ENCODE measurements at places on chromosomes 16 and 17. TPM values are rescaled to one million over a fixed set of nuclear protein-coding genes. Genes with fewer than 3 reads are reported as not detected.
A peak's percentile ranks its signal among the peaks of the same experiment; 100 is the strongest.

GRCh38 chr16:84916850-84917249, 94.5 kb downstream of the ZDHHC7 start:
- no peak for ATAC-seq

DNA sequence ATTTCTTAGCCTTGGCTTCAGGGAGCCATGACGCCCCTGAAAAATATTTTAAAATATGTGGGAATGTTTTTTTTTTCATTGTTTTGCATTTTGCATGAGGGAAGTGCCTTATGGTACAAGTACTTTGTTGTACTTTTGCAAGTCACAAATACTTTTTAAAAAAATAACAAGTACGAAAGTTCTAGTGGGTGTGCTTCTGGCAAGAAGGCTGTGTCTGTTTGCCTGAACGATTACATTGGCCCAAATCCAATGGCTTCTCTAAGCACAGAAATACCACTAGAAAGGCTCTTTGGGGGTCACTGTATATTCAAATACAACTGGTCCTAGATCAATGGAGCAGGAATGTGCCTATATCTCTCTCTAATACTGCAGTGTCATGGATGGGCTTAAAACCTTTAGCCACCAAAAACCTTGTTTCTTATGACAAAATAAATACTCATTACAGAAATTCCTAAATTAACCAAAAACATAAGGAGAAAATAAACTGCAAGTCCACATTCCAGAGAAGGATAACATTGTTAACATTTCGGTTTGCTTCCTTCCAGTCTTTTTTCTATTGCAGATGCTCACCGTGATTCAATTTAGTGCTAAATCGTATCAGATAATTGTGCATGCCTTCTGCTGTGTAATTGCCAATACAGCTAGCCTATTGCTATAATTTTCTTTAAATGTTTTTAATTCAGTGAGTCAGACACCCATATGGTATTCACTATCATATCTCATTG, 97.4 kb downstream of the VAT1L start:
- ATAC-seq: no peak

- peak; percentile 90 for ATAC-seq
Measured at GRCh38 chr17:82734987-82735866, at the start of gene FN3K. TSS of gene FN3K (plus strand) at chr17:82735615. CDS start at chr17:82735637, 22 bp downstream.

Gene OTOP2
- not detected for total RNA-seq

Gene SOX9
- 1.1 TPM for total RNA-seq

All from gastroesophageal sphincter (tissue), 4 donors.